Immature natural killer cell (primary cell): ENCODE measurements at places on chromosomes 4 and X. TPM values are rescaled to one million over a fixed set of nuclear protein-coding genes. Genes with fewer than 3 reads are reported as not detected.
A peak's percentile ranks its signal among the peaks of the same experiment; 100 is the strongest.

PRKG2 gene
- not detected for polyA plus RNA-seq

CDKL2 gene
- not detected for polyA plus RNA-seq

EGFL6 gene
- not detected for polyA plus RNA-seq

DNA sequence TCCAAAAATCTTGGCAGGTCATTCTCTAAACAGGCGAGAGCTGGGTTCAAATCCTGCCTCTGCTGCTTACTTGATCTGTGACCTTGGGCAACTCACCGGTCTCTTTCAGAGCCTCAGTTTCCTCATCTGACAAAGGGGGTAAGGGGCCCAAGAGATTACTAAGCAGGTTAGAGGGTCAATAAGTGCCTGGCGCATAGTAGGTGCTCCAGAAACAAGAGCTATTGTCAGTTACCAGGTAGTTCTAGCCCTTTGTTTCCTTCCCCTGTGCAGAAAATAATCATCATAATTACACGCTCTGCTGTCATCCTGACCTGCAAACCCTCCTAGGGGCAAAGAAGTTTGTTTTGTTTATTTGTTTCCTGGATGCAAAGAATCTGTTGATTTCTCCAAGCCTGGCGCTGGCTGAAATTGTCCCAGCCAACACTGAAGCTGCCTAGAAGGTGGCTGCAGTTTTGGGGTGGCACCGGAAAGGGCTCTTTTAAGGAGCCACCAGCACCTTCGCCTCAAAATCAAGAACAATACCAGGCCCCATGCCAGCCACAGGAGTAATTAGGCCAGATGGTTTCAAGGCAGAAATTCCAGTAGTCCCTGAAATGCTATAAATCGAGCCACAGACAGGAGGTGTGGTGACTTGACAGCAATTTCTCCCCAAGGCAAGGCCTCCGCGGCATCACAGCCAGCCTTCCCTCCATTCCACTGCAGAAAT lies 10.2 kb upstream of the KIAA0232 start:
- no peak overlapping the region for H3K4me3 ChIP-seq
- no peaks in the 10 kb centered on the region for H3K27me3 ChIP-seq
- no peak for DNase-seq
- H3K36me3 ChIP-seq, result no peaks in the 10 kb centered on the region
- H3K27ac ChIP-seq, result no peak overlapping the region
- peaks cover 10% of the 10 kb centered on the region for H3K4me1 ChIP-seq

HTN1 gene
- polyA plus RNA-seq, result not detected

BGN gene
- polyA plus RNA-seq, result not detected

GRCh38 chr4:141713771-141714445 lies 77.5 kb downstream of the IL15 start:
- H3K36me3 ChIP-seq, result peaks cover 11% of the 10 kb centered on the region
- no peak for DNase-seq
- no peak overlapping the region for H3K4me3 ChIP-seq
- no peak overlapping the region for H3K27ac ChIP-seq
- H3K27me3 ChIP-seq, result no peaks in the 10 kb centered on the region
- H3K4me1 ChIP-seq, result peaks cover 20% of the 10 kb centered on the region

GRCh38 chrX:13658602-13659001 lies 5.7 kb downstream of the TCEANC start:
- DNase-seq, result peak; percentile 64
- peak overlapping the region; percentile 65 for H3K4me3 ChIP-seq
- peaks cover 2% of the 10 kb centered on the region for H3K27me3 ChIP-seq
- H3K27ac ChIP-seq, result peak overlapping the region; percentile 74

DNA sequence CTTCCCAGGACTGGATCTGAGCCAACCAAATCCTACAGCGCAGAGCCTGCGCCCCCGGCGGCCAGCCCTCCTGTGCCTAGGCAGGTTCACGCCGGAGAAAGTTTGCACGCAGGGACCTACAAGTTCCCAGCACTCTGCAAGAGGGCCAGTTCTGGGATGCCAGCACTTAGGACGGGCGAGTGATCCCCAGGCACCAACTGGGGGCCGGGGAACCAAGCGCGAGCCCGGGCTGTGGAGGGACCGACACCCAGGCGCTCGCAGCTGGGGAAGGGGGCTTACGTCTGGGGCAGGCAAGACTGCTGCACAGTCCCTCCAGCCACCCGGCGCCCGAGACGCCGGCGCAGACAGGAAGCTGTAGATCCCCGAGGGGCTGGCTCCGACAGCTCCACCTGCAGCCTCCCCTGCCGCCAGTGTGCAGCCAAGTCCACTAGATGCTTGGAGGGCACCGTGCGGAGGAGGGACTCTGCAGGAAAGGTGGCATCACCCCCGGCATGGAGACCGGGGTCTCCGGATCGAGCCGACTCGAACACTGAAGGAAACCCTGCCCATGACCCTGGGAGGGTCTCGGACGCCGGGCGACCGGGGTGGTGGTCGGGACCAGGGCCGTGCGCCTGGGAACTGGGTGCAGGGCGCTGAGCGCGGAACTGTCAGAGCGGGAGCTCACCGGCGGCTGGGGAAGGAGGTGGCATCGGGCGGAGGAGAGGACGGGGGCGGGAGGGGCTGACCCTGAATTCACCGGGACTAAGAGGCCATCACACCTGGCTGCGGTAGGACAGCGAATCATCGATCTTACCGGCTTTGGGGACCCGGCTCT lies 566 bp downstream of the CORIN start:
- peaks cover 5% of the 10 kb centered on the region for H3K36me3 ChIP-seq
- peak; percentile 41 for DNase-seq
- peaks cover 25% of the 10 kb centered on the region for H3K4me1 ChIP-seq
- H3K27ac ChIP-seq, result no peak overlapping the region

- no peak overlapping the region for H3K4me3 ChIP-seq
- H3K4me1 ChIP-seq, result no peaks in the 10 kb centered on the region
- H3K36me3 ChIP-seq, result no peaks in the 10 kb centered on the region
- peaks cover 11% of the 10 kb centered on the region for H3K27me3 ChIP-seq
Measured at GRCh38 chrX:66751136-66751782, 112.4 kb upstream of the EDA2R start.

CENPVL2 gene
- polyA plus RNA-seq, result not detected

IL2RG gene
- polyA plus RNA-seq, result 1,598 TPM

- H3K27me3 ChIP-seq, result no peaks in the 10 kb centered on the region
- no peak for DNase-seq
- H3K4me3 ChIP-seq, result no peak overlapping the region
- no peak overlapping the region for H3K27ac ChIP-seq
Measured at GRCh38 chr4:86283371-86283770, 76.5 kb downstream of the MAPK10 start.

NHSL2 gene
- 10.6 TPM for polyA plus RNA-seq

SLC4A4 gene
- polyA plus RNA-seq, result 4.4 TPM
